MG63 (cell line): ENCODE measurements at places on chromosomes 3 and 15. TPM values are rescaled to one million over a fixed set of nuclear protein-coding genes. Genes with fewer than 3 reads are reported as not detected.

Gene LTF
- not detected in 2 replicates for total RNA-seq

Gene CCDC39
- not detected in 2 replicates for total RNA-seq

Gene RPL39L
- 145 and 309 TPM in 2 replicates for total RNA-seq

Gene GATM
- 0.23 TPM in 1 of 2 replicates, not detected in the other for total RNA-seq

Gene TOMM70
- total RNA-seq = 100 and 143 TPM in 2 replicates

Gene ZNF619
- total RNA-seq = 0.79 and 2.2 TPM in 2 replicates

Gene KNG1
- total RNA-seq = not detected in 2 replicates

Gene P2RY14
- not detected in 2 replicates for total RNA-seq

Gene ISL2
- total RNA-seq = 0.27 and 3.6 TPM in 2 replicates

Gene LIPC
- 0.16 TPM in 1 of 2 replicates, not detected in the other for total RNA-seq

Gene TNFSF10
- total RNA-seq = not detected in 2 replicates

Gene SLC9C1
- not detected in 2 replicates for total RNA-seq

Gene SAMMSON
- total RNA-seq = not detected in 2 replicates

Gene GLCE
- total RNA-seq = 12.2 and 21.4 TPM in 2 replicates

Gene LDHAL6B
- not detected in 2 replicates for total RNA-seq

Gene SPINK8
- total RNA-seq = not detected in 2 replicates

Gene BTLA
- total RNA-seq = not detected in 2 replicates

Gene CADM2
- not detected in 2 replicates for total RNA-seq

Gene ASB14
- total RNA-seq = not detected in 2 replicates

Gene NRG4
- 1.1 TPM in 1 of 2 replicates, not detected in the other for total RNA-seq

Gene ABTB1
- total RNA-seq = 16.0 and 21.0 TPM in 2 replicates

Gene STRIT1
- total RNA-seq = not detected in 2 replicates

Gene PRR23B
- total RNA-seq = not detected in 2 replicates

Gene AGTR1
- total RNA-seq = not detected in 2 replicates

Gene GOLGA8O
- total RNA-seq = not detected in 2 replicates

Gene WNT7A
- total RNA-seq = not detected in 2 replicates

Gene HGD
- not detected in 2 replicates for total RNA-seq

Gene TMCO5A
- total RNA-seq = not detected in 2 replicates

Gene TNNC1
- total RNA-seq = 0.99 TPM in 1 of 2 replicates, not detected in the other

Gene EFCAB12
- total RNA-seq = 0.03 TPM in 1 of 2 replicates, not detected in the other

Gene DAPK2
- total RNA-seq = 1.3 and 3.5 TPM in 2 replicates

Gene PIERCE2
- total RNA-seq = 3.7 TPM in 1 of 2 replicates, not detected in the other

Gene GLDN
- 0.30 and 0.67 TPM in 2 replicates for total RNA-seq

Gene DAZL
- not detected in 2 replicates for total RNA-seq

Gene FSD2
- total RNA-seq = not detected in 2 replicates

Gene QTRT2
- total RNA-seq = 21.8 and 74.9 TPM in 2 replicates

Gene ABHD5
- total RNA-seq = 15.3 and 20.9 TPM in 2 replicates
